ENCODE measurements at places on chromosomes 4 and X.

DNA sequence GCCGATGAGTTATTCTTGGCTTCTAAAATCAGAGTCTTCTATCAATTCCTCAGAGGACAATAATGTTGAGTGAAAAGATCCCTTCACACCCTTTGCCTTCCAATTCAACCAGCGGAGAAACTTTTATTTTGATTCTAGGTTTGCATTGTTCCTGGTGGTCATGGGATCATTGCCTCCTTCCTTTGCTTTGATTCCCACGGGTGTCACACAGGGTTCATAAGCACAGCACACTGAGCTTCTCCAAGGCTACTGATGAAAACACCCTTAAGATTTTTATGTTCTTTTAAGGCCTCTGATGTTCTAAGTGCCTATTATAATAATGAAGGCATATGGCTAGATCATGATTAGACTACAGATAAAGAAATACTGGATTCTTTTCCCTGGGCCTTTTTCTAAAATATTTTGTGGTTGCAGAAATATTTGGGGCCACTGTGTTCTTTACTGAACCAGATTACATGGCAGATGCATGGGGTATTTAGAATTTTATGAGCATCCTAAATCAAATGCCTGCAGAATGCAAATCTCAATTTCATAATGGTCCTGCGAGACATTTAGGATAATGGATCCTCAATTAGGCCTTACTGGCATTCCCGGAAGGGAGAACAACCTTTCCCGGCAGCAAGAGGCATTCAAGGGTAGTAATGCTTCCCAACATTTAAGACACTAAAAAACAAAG is 43.9 kb upstream of the FGFBP2 start:
- no peak for DNase-seq

DNA sequence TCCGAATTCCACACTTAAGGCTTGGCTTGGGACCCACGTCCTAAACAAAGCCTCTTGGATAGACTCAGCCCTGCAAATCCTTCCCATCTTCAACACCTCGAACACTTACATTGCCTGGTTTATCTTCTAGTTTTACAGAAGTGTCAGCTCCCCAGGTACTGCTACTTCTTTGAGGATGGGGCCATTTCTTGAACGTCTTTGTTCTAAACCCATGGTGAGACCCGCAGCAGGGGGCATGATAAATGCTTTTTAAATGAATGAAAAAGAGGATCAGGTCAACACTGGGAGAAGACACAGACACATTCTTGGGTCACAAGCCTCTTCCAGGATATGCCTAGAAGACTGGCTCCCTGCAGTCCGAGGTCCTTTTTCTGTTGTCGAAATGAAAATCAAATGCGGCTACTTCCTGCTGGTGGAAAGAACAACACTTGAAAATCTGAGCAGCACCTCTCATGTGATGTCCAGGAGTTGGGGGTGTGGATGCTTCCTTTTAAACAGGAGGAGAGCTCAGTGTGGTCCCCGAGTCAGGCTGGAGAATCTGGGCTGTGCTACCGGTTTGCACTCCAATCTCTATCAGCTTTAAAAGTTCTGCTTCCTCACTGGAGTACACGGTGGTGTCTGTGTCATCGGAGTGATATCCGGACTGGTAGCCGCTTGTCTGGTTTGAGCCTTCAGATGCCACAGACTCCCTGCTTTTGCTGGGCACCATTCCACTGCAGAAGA is 45.8 kb downstream of the KDR start:
- DNase-seq: no peak

GRCh38 chr4:185020863-185021761 is 2.8 kb downstream of the HELT start:
- no peak for DNase-seq

DNA sequence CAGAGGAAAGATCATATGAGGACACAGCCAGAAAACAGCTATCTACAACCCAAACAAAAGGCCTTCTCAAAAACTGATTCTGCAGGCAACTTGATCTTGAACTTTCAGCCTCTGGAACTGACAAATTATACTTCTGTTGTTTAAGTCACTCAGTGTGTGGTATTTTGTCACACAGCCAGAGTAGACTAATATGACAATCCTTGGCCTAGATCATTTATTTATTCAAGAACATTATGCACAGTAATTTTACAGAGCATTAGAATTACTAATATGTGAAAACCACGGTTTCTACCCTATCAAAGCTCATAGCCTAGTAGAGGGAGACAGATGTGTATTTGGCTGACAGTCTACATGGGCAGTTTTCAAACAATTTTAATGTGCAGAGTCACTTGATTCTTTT is 167.8 kb upstream of the PCDH18 start:
- no peak for DNase-seq

- DNase-seq: no peak
Observed at GRCh38 chr4:25873632-25874129, 10.9 kb upstream of the SEL1L3 start.

DNA sequence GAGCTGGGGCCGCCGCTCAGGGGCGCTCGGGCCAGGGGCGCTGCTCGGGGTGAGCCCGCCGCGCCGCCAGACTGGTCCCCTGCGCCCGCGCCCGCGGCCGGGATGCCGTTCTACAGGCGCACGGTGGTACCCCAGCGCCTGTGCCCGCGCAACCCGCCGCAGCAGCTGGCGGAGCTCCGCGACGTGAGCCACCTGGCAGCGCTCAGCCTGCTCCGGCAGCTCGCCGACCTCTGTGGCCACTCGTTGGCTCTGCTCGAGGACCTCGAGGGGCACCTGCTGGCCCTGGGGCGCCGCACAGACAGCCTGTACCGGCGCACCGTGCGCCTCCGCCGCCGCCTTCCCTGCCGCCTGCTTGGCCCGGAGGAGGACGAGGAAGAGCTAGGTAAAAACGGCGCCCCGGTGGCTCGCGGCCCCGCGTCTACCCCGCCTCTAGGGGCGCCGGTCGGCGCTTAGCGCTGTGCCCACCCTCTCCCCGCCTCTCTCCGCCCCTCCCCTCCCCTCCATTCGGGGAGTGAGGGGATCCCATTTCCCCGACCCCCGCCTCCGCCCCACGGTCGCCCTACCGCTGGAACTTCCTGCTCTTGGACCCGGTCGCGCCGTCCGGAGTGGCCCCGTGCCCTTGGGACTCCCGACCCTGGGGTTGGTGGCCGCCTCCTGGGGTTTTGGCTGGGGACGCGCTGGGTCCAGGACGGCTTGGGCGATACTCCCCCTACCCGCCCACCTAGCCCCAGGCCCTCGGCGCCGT is 513 bp downstream of the NHSL2 start:
- no peak for DNase-seq

- DNase-seq: no peak
Observed at GRCh38 chr4:7686070-7686870, 251.5 kb upstream of the PSAPL1 start.

DNA sequence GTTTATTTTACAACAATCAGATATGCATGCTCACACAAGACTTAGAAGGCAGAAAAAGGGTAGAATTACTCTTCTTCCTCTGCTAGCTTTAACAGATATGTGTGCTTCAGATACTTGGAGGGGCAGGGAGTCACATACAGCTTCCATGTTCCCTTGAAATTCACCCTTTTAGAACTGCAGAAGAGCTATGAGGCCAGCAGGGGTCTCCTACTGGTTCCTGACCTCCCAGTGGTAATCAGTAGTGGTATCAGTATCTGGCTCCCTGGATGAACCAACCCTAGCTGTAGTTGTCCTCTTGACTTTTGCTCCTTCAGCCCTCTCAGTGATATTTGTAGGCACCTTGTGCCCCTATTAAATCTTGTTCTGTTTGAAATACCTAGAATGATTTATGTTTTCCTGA is 81.5 kb downstream of the RCHY1 start:
- DNase-seq: peak; percentile 75

DNA sequence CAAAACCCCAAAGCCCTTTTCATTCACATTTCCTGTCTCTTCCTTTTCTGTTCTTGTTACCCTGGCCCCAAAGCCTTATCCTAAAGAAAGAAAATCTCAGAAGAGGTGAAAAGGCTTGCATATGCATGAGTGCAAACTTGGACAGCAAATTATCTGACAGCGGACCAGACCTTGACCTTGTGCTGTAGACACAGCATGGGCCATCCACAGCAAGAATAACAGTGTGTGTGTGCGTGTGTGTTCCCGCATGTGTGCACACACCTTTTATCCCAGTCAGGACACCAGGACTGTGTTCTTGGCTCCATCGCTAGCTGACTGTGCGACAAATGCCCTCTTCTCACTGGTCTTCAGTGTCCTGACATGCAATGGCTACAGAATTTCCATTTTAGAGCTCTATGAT is 35.3 kb downstream of the ZBTB49 start:
- DNase-seq: no peak

DNA sequence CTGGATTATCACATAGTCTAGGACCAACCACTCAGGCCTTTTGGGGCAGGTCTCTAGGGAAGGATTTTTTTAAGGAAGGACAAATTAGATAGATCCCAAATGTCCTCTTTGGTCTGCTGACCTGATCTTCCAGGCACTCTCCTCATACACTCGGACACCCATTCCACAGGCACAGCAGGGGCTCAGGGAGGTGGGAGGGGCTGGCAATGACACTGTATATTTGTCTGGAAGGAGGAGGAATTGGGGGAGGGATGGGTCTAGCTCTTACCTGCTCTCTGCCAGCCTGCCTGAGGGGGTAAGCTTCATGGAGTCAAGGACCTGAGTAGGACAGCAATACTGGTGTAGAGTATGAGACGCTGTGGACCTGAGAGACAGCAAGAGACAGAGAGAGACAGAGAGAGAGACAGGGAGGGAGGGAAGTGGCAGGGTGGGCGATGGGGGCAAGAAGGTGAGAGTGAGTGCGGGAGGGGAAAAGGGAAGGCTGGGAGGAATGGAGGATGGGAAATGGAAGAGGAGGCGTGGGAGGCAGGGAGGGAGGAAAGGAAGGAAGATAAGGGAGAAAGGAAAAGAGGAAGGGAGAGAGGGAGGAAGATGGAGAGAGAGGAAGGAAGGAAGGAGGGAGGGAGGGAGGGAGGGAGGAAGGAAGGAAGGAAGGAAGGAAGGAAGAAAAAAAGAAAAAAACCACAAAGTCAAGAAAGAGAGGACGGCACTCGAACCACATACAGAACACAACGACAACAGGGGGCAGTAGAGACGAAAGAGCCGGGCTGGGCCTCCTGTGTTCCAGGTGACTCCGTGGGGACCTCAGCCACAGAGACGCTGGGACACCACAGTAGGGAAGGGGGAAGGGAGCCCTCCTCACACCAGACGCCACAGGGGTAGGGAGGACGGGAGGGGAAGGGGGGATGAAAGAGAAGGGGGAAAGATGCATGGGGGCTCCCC is 1.8 kb downstream of the IQSEC2 start:
- DNase-seq: no peak

DNA sequence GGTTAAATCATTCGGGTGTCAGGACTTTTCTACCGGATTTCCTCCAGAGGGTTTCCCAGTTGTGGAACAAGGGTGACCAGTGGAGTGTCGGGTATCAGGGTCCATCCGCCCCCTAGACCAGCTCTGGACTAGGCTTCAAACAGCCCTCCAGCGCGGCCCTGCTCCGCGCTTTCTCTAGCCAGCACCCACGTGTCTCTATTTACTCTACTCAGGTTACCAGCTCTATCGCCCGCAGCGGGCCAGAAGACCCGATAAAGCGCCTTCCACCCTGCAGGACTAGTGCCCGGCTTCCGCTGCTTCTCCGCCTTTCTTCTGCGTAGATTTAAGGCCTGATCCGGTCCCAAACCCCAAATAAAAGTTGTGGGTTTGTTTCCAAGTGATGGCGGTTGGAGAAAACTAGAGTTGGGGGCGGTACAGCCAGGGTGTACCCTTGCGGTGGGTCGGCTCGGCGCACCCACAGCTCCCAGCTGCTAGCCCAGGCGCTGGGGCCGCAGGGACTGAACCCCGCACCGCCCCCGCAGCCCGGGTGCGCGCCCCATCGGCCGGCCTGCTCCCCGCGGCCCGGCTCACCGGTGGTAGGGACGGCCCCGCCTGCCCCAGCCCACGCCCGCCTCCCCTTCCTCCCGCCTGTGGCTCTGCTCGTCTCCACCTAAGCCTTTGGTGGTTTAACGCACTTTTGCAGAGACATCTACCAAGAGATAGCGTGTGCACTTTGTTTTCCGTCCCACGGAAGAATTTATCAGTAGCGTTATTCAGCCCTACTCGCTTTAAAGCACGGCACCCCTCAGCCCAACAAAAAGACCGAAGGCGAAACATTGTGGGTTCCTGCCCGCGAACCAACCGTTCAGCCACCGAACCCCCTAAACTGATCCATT is 2.1 kb downstream of the LEF1 start:
- DNase-seq: no peak

DNA sequence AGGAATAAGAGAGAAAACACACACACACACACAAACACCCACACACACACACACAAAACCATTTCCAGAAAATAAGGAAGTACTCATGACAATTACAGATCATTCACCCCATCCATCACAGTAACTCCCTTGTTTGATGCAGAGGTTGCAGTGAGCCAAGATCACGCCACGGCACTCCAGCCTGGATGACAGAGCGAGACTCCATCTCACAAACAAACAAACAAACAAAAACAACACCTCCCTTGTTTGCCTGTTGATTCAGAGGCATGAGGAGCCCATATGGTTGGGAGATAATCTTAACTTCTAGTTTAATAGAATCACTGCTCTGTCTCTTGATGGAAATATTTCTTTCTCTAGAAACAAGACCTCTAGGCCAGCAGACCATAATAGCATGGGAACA is 2043.5 kb upstream of the AGA start:
- no peak for DNase-seq

GRCh38 chrX:79270401-79270800 is 96.7 kb downstream of the ITM2A start:
- DNase-seq: peak; percentile 40

- DNase-seq: no peak
Observed at GRCh38 chr4:910366-911091, 21.6 kb downstream of the GAK start.

DNA sequence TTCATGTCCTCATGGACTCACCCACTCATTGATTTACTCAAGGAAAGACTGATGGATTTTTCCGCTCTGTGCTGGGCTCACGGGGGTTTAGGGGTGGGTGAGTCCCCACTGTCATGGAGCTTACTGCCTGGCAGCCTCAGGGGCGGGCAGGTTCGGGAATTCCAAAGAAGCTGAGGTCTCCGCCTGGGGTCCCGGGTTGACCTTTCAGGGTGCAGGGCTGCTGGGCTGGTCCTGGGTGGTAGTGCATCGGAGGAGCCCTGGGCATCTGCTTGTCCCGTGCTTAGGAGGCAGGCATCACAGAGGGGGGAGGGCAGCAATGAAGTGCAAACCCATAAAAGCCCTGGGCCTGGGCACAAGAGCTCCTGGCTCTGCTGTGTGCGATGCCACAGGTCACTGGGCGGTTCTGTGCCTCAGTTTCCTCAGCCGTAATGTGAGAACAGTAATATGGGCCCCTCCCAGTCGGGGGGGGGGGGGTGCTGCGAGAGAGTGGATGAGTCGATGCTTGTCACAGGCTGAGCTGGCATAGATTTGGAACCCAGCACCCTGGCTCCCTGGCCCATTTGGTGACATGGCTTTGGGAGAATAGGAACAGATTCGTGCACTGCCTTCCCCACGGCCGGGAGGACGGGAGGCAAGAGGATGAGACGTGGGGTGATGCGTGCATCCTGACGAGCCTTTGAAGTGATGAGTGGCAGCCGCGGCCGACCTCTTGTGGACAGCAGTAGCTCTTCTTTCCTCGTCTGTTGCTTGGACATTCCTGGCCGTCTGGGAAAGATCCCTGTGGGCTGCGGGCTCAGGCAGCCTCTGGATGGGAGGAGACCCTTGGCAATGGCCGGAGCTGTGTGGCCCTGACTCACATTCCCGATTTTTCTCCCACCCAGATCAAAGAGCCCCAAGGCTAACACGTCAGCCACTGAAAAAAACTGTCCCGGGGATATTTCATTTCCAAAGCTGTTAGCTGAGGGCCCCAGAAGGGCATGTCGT is 42.0 kb downstream of the PSAPL1 start:
- DNase-seq: no peak

GRCh38 chrX:96372313-96373046 is 312.2 kb upstream of the DIAPH2 start:
- peak; percentile 63 for DNase-seq

All from Kasumi-1 (cell line).